ENCODE measurements at places on chromosomes 1 and 21. TPM values are rescaled to one million over a fixed set of nuclear protein-coding genes. Genes with fewer than 3 reads are reported as not detected.

DNA sequence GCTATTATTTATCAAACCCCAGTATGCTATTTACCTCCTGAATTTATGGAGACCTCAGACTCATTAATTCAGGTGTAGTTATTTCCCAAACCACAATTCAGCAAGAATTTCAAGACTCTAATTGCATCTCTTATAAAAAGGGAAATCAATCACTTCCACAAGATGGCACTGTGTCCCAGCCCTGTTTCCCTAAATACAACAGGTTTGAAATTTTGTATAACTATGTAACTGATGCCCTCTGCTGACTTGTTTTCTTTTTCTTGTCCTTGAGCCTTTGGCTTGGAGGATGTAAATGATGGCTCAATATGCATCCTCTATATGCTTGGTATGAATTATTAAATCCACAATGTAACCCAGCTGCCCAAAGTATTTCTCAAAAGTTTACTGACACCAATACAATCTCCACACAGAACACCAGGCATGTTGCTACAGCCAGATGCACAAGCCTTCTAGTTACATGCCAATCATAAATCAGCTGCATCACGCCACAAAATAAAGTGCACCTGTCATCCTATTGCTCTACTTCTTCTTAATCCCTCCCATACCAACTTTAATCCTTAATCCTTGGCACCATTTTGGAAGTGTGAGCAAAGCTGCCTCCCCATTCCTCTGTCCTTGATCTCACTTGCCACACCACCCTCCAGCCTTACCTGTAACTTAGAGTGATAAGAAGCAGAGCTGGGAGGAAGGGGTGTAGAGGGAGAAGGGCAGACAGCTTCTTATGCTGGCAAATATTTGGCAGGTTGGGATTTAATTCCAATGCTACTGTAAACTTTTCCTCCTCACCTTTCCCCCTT is 9.0 kb downstream of the C1orf105 start:
- ATAC-seq, result peak; percentile 80

DNA sequence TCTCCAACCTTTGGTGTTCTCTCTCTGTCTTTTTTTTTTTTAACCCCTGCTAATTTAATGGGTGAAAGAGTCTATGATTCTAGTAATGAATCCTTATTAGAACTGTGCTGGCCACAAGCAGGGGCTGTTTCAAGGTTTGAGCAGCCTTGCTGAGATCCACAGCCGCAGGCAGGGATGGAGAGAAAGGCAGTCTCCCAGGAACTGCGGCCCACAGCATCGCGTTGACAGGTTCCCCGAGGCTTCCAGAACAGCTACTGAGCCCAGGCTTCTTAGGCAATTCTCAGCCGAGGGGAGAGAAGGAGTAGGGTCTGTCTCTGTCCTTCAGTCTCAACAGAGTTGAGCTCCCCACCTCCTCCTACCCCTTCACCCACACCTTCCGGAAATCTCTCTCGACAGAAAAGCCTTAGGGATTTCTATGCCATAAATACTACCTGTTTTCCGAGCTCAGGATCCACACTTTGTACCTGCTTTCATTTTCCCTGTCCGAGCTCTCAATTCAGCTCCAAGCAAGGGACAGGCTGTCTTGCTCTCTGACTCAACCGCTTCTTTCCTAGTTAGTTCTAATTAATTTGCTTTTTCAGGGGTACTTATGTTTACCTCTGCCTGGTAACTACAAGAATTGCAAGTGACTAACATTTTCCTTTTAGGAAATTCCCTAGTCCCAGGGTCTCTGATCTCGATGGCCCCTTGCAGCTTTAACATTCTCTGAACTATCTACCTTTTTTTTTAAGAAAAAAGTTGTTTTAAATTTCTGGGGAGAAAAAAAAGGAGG is 6.7 kb upstream of the CASZ1 start:
- no peak for ATAC-seq

DNA sequence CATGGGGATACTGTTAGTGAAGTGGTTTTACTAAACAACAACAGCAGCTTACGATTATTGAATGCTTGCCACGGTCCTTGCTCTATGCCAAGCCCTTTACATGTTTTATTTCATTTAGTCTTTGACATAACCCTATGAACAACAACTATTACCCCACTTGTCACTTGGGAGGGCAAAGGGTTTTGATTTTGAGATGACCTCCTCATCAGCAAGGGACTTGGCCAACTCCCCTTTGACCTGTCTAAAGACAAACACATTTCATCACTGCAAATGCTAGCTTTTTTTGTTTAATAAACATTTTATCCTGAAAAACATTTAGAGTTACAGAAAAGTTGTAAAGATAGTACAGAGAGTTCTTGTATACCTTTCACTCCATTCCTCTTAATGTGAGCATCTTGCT is 152.5 kb upstream of the WNT4 start:
- ATAC-seq, result no peak

Gene IRF6
- total RNA-seq, result 0.89 TPM

- no peak for ATAC-seq
These were observed 489 bp downstream of the ACOT11 start for GRCh38 chr1:54548389-54549044.

Gene CITED4
- total RNA-seq, result 4.0 TPM

Gene GNG4
- 0.97 TPM for total RNA-seq

Gene HIVEP3
- total RNA-seq, result 8.4 TPM

DNA sequence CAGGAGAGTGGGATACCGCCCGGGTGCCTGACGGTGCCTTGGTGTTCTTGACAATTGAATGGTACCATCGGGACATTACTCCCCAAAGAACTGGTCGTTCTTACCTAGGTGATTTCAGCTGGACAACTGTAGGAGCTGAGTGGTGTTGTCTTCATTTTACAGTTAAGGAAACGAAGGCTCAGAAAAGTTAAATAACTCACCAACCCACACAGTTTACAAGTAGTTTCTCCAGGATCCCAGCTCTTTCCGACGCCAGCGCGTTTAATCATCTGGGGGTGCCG is 1.6 kb downstream of the PIK3CD start:
- ATAC-seq, result no peak

Gene SELP
- total RNA-seq, result not detected

- peak; percentile 76 for ATAC-seq
These were observed 189.7 kb downstream of the KCNH1 start for GRCh38 chr1:210944252-210944651.

Gene HCN3
- 3.2 TPM for total RNA-seq

Gene GSTM5
- 0.58 TPM for total RNA-seq

DNA sequence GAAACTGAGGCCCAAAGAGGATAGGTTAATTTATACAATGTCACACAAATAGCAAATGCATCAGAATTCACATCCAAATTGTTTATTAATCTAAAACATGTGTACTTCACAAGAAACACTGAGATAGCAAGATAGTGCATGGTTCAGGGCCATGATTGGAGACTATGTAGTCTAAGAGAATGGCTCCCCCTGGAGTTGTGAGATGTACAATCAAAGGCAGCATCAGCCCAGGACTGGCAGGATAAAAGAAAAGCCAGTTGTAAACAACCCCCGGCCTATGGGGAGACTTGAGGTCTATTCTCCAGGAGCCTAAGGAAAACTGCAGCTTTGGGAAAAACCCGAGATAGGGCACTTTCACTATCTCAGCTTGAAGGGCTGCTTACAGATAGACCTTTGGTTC is 511.0 kb downstream of the OMA1 start:
- peak; percentile 46 for ATAC-seq

- no peak for ATAC-seq
These were observed 63.6 kb downstream of the CLIC6 start for GRCh38 chr21:34732388-34732821.

DNA sequence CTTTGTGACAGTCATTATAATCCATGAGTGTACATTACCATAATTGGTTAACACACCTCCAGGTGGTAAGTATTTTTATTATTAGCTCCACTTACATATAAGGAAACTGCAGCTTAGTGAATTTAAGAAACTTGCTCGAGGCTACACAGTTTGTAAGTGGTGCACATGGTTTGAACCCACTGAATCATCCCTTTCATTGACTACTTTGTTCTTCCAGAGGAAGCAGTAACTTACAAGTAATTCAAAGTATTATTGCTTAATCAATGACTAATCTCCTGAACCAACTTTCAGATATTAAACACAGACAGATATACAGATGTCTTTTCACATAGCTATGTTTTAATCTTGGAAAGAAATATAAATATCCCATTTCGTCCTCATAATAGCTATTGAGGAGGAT is 18.7 kb upstream of the CLDN8 start:
- ATAC-seq, result no peak

DNA sequence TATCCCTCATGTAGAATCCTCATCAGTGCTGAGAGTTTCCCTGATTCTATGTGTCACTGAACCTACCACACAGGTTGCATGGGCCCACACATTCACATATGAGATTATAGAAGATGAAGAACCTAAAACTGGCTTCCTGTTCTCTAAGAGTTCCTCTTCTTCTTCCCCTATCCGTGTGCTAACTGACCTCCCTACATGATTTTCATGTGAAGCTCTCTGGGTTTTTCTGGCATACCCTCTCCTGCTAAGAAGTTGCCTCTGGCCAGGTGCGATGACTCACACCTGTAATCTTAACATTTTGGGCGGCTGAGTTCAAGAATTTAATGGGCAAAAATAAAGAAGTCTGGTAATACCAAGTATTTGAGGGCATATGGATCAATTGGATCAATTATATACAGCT is 5.5 kb upstream of the CD244 start:
- no peak for ATAC-seq

Gene VTCN1
- total RNA-seq, result 0.54 TPM

Gene TCHH
- total RNA-seq, result 1.5 TPM

DNA sequence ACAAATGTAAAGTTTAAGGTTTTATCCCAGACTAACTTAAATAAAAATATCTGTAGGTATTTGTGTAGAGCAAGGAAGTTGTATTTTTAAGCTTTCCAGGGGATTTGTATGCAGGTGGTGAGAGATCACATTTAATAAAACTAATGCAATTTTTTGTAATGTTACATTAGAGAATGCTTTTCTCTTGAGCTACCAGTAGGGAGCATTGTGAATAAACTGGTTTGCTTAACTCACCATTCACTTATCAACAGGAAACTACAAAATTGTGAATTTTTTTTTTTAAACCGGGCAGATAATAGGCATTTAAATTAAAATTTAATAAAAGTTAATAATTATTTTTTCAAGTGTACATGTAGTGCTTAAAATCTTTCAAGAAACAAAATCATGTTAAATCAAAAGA is 78.6 kb downstream of the IVNS1ABP start:
- ATAC-seq, result no peak

Gene LENEP
- 2.4 TPM for total RNA-seq
